Daoy (cell line): ENCODE measurements at places on chromosomes 3 and 15.

GRCh38 chr3:53938645-53939044 is 47.0 kb upstream of the SELENOK start:
- DNase-seq: peak; percentile 45

DNA sequence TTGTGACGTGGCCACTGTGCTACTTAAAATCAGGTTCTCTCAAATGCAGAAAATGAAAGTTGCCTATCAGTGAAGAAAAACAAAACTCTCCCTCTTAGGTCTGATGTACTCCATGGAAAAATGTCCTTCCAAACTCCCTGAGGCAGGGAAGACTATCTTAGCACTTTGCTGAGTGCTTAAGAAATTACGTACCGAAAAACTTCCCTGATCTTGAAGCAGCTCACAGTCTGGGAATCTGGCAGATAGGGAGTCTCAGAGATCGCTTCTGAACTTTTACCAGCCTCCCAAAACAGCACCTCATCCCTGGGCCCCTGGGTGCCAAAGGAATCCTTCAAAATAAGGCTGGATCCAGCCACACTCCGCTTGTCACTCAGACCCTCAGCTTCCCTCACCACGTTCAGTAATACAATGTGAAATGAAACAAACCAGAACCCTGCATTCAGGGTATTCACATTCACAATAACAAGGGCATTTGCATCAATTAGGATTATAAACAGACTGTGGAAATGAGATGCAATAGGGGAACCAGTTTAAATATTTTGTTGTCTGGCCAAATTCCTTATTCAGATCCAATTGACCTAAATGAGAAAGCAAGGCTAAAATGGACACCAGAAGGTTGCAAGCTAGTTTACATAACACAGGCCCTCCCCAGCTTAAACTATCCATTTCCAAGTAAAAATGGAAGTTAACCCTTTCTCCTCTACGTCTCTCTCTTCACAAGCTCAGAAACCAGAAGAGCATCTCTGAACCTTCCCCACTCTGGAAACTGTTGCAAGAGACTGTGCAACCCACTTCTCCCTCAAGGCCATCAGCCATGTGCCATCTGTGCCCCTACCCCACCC is 20.9 kb downstream of the OSBPL10 start:
- no peak for DNase-seq

- DNase-seq: no peak
Observed at GRCh38 chr15:96130734-96131133, 199.8 kb upstream of the NR2F2 start.

GRCh38 chr3:171833789-171834460 is 9.2 kb upstream of the TMEM212 start:
- DNase-seq: peak; percentile 21

GRCh38 chr3:161559177-161559998 is 62.8 kb downstream of the OTOL1 start:
- peak; percentile 32 for DNase-seq

DNA sequence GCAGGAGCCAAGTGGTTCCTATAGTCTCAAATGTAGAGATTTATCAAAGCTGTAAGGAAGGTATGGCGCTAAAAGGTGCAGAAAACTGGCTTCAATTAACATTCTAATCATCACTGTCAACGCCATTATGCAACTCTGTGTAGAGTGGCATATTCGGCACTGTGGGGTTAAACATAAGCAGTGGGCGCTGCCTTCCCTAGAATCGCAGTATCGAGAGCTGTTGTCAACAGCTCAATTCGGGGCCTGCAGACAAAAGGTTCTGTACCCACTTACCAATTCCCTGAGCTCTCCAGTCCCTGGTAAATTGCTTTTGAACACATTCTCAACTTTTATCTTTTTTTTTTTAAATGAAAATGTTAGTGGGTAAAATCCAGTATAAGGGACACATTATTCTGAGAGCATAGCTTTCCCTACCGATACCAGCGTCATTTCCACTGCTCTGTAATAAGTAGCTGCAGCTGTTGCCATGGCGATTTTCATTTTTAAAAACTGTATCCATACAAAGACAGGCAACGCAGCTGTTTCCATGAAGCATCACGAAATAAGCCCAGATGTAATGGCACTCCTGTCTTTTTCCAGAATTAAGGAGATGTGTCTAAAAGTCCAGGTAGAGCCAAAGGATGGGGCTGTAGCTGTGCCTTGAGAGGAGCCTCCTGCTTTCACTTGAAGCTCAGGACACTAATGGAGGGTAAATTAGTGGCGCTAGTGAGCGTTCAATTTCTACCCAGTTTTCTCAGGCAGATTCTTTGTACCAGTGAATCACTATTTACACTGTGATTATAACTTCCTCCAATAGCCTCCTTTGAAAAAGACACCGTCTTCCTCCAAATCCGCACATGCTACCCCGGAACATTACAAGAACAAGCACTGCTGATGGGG is 250.3 kb downstream of the SLC9A9 start:
- no peak for DNase-seq

DNA sequence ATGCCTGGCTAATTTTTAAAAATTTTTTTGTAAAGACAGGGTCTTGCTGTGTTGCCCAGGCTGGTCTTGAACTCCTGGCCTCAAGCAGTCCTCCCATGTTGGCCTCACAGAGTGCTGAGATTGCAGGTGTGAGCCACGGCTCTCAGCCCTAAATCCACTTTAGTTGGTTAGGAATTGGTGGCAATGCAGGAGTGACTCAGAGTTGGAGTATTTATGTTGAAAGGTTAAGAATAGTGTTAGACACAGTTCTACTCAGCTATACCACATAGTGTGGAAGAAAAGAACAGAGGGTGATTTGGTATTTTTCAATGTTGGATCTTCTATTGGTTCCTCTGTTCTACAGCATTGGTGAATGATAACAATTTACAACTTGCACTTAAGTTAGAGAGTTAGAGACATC is 7.6 kb downstream of the ZNF639 start:
- no peak for DNase-seq

GRCh38 chr15:45523166-45523460 is 558 bp upstream of the SLC30A4 start:
- no peak for DNase-seq

GRCh38 chr3:18436213-18436612 is 11.1 kb upstream of the SATB1 start:
- no peak for DNase-seq

DNA sequence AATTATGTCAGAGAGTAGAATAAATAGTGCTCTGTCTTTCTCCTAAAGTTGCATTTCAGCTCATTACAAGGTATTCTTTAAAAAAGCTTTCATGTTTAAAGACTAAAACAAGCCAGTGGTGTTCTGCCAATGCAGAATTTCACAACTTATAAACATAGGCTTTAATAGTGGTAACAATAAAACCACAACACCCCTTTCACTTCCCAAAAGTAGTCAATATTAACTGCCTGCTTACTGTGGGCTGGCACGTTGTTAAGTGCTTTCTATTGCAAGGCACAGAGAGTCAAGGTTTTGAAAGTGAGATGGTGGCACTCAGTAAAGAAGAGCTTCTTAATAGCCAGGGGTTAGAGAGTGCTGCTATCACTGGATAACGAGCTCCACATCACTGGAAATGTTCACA is 8.4 kb upstream of the RTP1 start:
- no peak for DNase-seq

- DNase-seq: no peak
Observed at GRCh38 chr3:61650276-61650675, 88.9 kb downstream of the PTPRG start.

- no peak for DNase-seq
Observed at GRCh38 chr3:3023111-3023745, 86.9 kb downstream of the IL5RA start.

- DNase-seq: no peak
Observed at GRCh38 chr15:94723801-94724200, 492.4 kb downstream of the MCTP2 start.

GRCh38 chr3:34005886-34006285 is 207.5 kb downstream of the PDCD6IP start:
- no peak for DNase-seq

- no peak for DNase-seq
Observed at GRCh38 chr3:176840641-176841286, 356.5 kb downstream of the TBL1XR1 start.

DNA sequence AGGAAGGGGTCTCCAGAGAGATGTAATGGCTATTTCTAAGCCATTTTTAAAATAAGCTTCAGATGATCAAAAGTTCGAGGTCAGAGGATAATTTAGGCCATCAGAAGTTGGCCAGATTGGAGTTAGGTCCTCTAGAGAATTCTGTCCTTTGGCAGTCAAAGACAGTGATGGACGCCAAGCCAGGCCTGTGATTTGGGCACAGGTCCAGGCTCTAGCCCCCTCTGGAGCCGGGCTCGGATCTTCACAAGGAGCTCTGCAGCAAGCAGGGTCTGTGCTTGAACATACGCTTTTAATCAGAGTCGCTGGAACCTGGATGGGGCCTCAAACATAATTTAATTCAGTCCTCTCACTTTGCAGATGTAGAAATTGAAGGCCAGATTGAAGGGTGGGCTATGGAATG is 151.4 kb upstream of the BCL6 start:
- no peak for DNase-seq

DNA sequence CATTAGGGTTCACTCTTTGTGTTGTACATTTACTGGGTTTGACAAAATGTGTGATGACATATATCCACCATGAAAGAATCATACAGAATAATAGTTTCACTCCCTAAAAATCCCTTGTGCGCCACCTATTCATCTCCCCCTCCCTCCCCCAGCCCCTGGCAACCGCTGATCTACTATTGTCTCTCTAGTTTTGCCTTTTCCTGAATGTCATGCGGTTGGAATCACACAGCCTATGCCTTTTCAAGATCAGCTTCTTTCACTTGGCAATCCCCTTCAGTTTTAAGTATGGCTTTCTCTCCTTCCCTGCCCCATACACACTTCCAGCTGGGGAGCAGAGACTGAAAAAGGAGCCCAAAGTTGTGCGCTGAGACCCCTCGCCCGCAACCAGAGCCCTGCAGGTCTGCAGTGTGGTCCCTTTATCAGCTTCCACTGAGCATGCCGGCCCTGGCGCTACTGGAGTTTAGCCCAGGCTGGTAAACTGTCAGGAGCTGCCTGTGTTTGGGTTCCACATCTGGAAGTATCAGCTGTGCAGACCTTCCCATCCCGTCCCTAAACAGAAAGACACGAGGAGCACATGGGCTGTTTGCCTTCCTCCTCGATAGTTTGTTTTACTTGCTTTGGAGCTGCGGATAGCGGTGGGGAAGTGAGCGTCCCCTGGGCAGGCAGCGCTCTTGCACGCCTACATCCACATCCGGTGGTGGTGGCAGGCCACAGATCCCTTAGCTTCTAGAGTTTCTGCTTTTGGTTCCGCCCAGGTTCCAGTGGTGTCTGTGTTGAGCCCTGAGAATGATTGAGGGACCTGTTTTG is 12.3 kb downstream of the BOC start:
- DNase-seq: no peak

DNA sequence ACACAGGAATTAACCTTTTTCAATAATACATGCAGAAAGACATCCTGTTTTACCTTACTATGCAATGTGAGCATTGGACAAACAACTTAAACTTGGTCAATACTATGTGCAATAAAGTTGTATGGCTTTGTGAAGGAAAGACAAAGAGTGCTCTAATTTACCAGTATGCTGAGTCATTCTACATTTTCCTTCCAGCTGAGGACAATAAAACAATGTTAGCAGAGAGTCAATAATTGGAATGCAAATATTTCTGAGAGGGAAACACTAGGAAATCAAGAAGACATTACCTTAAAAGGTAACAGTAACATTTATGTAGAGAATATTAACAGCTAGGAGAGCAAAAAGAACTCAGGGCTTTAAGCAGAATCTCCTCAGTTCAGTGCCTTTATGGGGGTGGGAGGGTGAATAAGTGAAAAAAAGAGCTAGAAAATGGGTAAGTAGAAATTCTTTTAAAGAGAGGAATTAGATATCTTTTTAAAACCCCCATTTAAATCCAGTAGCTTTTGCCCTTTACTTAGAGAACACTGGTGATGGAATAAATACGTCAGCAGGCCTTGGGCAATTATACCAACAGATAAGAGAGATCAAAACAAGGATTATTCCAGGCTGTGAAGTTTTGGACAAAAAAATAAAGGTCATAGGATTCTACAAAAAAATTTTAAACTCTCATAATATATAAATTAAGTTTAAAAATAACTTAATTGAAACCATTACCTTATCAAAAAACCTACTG is 11.6 kb upstream of the HGD start:
- DNase-seq: no peak

DNA sequence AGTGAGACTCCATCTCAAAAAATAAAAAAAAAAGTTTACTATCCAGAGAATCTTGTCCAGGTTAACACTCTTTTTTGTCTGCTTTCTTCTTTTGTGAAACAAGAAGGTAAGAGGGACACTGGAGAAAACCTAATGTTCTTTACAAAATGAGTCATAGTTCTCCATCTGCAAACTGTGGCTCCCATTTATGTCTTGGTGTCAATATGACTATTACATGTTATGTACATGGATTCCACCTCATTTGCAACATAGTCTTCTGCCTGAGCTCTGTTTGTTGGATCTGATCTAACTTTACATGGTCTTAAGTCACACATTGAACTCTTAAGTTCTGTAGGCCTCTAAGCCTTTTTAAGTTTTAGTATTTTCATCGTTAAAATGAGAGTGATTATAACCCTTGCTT is 421.2 kb upstream of the TPRG1 start:
- DNase-seq: no peak

- no peak for DNase-seq
Observed at GRCh38 chr3:129063841-129064482, 3.4 kb downstream of the GP9 start.

DNA sequence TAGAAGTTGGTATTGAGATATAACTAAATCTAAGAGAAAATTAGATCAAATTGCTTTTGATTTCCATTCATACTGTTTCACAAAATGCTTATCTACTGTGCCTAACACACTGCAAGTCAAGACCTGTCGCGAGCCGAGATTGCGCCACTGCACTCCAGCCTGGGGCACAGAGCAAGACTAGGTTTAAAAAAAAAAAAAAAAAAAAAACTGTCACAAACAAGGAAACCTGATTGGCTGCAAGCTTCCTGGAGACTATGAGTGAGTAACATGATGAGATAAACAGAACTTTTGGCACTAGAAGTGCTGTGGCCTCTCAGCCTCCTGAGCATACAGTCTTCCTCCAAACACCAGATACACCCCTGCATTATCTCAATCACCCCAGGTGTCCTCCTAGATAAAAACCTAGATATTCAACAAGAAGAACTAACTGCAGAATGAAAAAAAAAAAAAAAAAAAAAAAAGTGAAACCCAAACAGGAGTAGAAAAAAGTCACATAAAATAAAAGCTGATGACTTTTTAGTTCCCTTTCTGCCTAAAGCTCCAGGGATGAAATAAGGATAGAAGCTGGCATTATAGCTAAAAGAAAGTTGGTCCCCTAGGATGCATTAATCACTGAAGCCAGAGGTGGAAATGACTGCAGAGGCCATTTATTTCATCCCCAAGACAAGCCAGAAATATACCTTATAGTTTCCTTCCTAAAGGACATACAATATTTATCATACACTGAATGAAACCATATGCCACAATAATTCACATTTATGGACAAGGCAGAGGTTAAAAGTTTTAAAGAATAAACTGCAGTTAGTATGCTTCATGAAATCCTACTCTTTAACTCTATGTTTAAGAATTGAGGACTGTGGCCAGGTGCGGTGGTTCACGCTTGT is 82.4 kb downstream of the P3H2 start:
- peak; percentile 61 for DNase-seq

DNA sequence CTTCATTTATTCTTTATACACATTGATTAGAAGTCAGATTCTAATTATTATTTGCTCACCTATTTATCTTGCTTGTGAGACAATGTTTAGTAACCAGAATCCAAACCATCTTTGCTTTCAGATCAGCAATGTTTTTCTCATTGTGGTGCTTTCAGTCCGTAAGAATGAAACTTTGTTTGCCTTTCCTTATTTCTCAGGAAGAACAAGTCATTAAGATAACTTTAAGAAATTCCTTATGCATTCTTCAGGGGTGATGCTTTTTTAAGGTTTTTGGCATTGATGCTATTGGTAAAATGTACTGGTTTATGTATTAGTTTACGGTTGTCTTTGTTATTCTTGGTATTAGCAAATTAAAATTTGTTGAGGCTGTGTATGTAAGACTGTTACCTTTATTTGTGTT is 120.8 kb upstream of the POU1F1 start:
- DNase-seq: no peak
